ENCODE measurements at places on chromosomes 16 and 17. TPM values are rescaled to one million over a fixed set of nuclear protein-coding genes. Genes with fewer than 3 reads are reported as not detected.

Gene NOG
- 0.23 TPM for total RNA-seq

Gene CBX1
- total RNA-seq, result 29.3 TPM

Gene KRTAP1-5
- not detected for total RNA-seq

Gene RSPRY1
- 52.1 TPM for total RNA-seq

Gene CACNG5
- total RNA-seq, result not detected

Gene CHST5
- total RNA-seq, result not detected

Gene PPY
- not detected for total RNA-seq

Gene SLC5A2
- total RNA-seq, result 0.15 TPM

Gene ATP1B2
- total RNA-seq, result not detected

Gene CEP131
- 12.3 TPM for total RNA-seq

Gene GAS2L2
- 0.08 TPM for total RNA-seq

Gene ARHGAP23
- 18.7 TPM for total RNA-seq

Gene VWA3A
- not detected for total RNA-seq

Gene CETP
- total RNA-seq, result 0.15 TPM

Gene SLC46A1
- total RNA-seq, result 4.3 TPM

Gene PVALEF
- total RNA-seq, result not detected

Gene CHST6
- total RNA-seq, result 0.94 TPM

Gene NPIPB2
- 2.0 TPM for total RNA-seq

Gene IL21R
- total RNA-seq, result 1.9 TPM

Gene C17orf50
- total RNA-seq, result not detected

Gene ZDHHC1
- total RNA-seq, result 4.3 TPM

Gene WFIKKN1
- 0.08 TPM for total RNA-seq

Gene EPX
- not detected for total RNA-seq

Gene HCRT
- not detected for total RNA-seq

Gene CD300LF
- total RNA-seq, result not detected

Gene TPSD1
- not detected for total RNA-seq

Gene TP53TG3
- 0.35 TPM for total RNA-seq

Gene CACNG4
- total RNA-seq, result not detected

Gene KRT12
- total RNA-seq, result not detected

Gene NOD2
- 0.59 TPM for total RNA-seq

Gene NOXO1
- total RNA-seq, result not detected

Gene TMEM100
- total RNA-seq, result 1.2 TPM

Gene ALOXE3
- total RNA-seq, result not detected

Gene AGRP
- total RNA-seq, result not detected

Gene GRAP
- total RNA-seq, result 0.08 TPM

Gene MT1A
- total RNA-seq, result not detected

Gene C16orf92
- total RNA-seq, result not detected

Gene ZNF597
- 1.1 TPM for total RNA-seq

Gene KRT24
- total RNA-seq, result not detected

Gene VTN
- total RNA-seq, result 0.35 TPM

Gene CASKIN1
- 0.47 TPM for total RNA-seq

Gene CLEC19A
- not detected for total RNA-seq

Gene CCL14
- not detected for total RNA-seq

Gene CCL1
- total RNA-seq, result not detected

Gene TP53TG3F
- not detected for total RNA-seq

Gene SRCIN1
- total RNA-seq, result under 0.01 TPM

Gene ABCA6
- total RNA-seq, result 90.9 TPM

Gene XYLT1
- 21.9 TPM for total RNA-seq

Gene GNGT2
- total RNA-seq, result not detected

Gene BANP
- total RNA-seq, result 18.3 TPM

Gene SHISA9
- under 0.01 TPM for total RNA-seq

Gene LYRM9
- 3.2 TPM for total RNA-seq

Gene USP6
- not detected for total RNA-seq

Data from smooth muscle cell of the coronary artery (primary cell).